ENCODE measurements at places on chromosomes 5 and 9.
A peak's percentile ranks its signal among the peaks of the same experiment; 100 is the strongest.

GRCh38 chr9:21825637-21826036 is 23.2 kb downstream of the MTAP start:
- DNase-seq = no peak

- no peak for DNase-seq
Observed at GRCh38 chr5:32027093-32027716, 146.9 kb downstream of the GOLPH3 start.

GRCh38 chr5:170338933-170339779 is 41.6 kb upstream of the LCP2 start:
- no peak for DNase-seq

DNA sequence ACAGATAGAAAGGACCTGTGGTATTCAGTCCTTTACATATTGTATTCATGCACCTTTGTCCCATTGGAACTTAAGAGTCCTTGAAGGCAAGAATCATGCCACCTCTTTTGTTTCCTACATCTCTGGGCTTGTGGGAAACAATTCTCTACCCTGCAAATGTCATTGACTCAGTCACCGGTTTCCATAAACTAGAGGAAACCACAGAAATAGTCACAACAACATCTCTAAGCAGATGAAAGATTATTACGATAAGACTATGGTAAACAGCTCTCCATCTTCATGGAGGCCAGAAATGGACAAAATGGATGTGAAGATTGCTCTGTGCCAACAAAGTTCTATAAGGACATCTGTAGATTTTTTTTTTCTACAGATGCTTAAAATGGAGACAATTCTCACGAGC is 165.5 kb downstream of the PIK3R1 start:
- no peak for DNase-seq

DNA sequence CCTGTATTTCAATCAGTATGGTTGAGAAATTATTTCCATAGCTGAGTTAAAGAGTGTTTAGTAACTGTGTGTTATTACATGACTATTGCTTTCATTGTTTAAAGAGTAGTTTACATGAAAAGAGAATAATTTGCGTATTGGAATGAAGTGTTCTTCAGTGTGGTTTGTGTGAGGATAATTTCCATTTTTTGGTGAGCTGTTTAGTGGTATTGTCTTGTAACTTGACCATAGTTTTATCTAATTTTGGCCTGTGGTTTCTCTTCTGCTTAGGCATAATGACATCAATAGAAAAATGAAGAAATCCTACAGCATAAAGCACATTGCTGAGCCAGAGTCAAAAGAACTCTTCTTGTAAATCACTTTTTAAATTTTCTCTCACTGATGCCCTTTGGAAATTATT is 151.2 kb downstream of the SNCAIP start:
- DNase-seq = no peak

GRCh38 chr5:57174128-57174889 is 450 bp downstream of the GPBP1 start:
- peak; percentile 34 for DNase-seq

GRCh38 chr5:173677125-173677672 is 60.7 kb upstream of the BOD1 start:
- no peak for DNase-seq

DNA sequence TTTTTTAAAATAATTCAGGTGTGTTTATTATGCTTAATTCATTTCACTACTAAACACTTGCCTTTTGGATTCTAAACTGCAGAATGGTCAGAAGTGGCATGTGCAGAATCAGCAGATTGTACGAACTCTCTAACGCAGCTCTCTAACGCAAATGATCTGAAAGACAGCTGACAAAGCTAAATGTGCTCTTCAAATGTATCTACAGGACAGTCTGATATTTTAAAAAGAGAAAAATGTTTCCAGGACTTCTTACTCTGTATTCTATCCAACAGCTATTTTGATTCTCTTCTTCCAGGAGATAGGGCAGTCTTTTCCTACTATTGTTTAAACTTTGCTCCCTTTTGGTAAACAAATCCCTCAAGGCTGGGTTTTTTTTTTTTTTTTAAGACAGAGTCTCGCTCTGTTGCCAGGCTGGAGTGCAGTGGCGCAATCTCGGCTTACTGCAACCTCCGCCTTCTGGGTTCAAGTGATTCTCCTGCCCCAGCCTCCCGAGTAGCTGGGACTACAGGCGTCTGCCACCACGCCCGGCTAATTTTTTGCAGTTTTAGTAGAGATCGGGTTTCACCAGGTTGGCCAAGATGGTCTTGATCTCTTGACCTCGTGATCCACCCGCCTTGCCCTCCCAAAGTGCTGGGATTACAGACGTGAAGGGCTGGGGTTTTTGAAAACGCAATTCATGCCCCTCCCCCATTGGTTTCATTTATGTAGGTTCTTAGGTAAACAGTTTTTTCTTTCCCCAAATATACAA is 1.2 kb downstream of the NMRK1 start:
- DNase-seq = no peak

GRCh38 chr5:55220433-55221185 is 6.5 kb downstream of the MCIDAS start:
- DNase-seq = no peak

GRCh38 chr9:112334432-112334841 is 1.0 kb upstream of the PTBP3 start:
- DNase-seq = peak; percentile 71

DNA sequence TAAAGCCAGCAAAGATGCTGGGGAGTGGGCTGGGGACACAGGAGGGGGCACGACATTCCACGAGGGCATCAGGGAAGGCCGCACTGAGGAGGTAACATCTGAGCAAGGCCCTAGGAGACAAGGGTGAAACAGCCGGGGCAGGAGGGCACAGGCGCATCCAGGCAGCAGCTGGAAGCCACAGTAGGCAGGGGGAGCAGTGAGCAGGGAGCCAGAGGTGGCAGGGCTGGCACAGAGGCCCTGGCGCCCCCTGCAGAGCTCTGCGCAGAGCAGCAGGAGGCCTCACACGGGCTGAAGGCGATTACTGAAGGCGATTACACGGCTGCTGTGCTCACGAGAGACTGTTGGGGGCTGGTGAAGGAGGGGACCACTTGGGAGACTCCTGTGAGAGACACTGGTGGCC is 15.4 kb downstream of the LMAN2 start:
- DNase-seq = no peak

DNA sequence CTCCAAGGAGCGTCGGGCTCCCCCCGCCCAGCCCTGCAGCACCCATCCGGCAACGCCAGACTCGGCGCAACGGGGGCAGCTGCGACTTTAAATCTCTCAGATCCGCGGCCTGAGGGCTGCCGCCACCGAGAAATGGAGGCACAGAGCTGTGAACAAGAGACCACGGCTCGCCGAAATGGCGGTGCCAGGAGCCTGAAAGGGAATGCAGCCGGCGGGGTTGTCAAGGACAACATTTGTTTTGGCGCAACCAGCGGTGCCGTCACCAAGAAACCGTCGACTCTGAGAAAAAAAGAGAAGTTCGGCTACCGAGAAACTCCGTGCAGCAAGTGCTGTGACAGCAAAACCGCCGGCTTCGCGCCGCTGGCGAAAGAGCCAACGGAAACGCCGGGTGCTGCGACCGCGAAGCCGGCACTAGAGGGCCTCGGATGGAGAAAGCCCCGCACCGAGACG is 2.1 kb upstream of the ANXA2R start:
- DNase-seq = peak; percentile 88

DNA sequence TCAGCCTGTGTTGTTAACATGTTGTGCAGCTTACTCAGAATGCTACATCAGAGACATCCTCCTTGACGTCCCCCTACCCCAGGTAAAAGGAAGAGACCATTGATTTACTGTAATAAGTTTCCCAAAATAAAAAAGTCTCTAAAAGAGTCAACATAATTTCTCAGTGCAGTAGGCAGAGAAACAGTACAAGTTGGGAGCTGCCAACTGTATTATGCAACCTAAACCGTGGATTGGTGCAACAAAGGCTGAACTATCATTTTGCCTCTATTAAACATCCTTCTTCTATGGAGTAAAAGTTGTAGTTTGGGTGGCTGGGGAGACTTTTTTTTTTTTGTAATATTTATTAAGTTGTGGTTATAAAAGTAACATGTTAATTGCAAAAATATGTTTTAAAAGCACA is 208.0 kb downstream of the NR3C1 start:
- no peak for DNase-seq

- no peak for DNase-seq
Observed at GRCh38 chr5:52328220-52328806, 459.4 kb upstream of the ITGA1 start.

GRCh38 chr5:172816925-172817562 is 17.0 kb upstream of the ERGIC1 start:
- no peak for DNase-seq

DNA sequence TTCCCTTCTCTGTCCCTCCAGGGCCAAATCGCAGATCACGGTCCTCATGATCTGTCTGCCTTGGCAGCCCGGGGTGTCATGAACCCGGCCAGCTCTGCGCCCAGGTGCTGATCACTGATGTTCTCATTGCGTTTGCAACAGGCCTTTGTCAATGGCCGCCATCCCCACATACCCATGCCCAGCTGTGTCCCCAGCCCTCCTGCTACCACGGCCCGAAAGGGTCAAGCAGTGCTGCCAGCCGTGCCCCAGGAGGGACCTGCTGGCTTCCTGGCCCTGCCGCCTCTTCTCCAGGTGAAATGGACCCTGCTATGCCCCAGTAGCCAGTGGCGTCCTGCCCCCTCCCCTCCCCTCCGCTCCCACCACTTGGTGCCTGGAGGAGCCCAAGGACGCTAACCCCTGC is 12.8 kb upstream of the VAV2 start:
- DNase-seq = no peak

GRCh38 chr5:154053468-154053867 is 14.7 kb downstream of the MFAP3 start:
- no peak for DNase-seq

- no peak for DNase-seq
Observed at GRCh38 chr5:158344376-158344775, 485.4 kb upstream of the CLINT1 start.

DNA sequence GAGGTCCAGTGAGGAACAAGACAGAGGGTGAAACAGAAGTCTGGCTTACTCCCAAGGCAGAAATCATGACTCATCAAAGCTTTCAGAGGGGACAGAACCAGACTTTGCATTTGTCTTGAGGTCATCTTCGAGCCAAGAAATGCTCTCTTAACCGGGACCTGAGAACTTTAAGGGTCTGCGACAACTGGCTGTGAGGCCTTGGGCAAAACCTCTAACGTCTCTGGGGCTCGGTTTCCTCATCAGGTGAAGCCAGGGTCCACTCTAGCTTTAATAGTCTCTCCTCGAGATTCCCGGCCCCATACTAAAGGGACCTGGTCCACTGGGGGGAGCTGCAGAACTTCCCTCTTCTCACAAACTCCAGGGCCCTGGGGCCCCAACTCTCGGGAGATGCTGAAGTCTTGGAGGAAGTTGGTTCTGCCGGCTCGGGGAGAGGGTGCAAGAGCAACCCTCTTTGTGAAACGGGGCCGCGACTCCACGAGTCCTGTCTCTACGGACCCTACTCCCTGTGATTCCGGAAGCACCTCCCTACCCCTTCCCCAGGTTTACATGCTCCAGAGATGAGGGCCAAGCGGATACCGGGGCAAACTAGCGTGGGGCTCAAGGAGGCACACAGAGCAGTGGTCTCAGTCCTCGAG is 2.6 kb downstream of the GLIS3 start:
- peak; percentile 25 for DNase-seq

- peak; percentile 14 for DNase-seq
Observed at GRCh38 chr9:91711755-91712601, 238.1 kb downstream of the ROR2 start.

- DNase-seq = no peak
Observed at GRCh38 chr5:104412649-104413240, 850.2 kb upstream of the NUDT12 start.

DNA sequence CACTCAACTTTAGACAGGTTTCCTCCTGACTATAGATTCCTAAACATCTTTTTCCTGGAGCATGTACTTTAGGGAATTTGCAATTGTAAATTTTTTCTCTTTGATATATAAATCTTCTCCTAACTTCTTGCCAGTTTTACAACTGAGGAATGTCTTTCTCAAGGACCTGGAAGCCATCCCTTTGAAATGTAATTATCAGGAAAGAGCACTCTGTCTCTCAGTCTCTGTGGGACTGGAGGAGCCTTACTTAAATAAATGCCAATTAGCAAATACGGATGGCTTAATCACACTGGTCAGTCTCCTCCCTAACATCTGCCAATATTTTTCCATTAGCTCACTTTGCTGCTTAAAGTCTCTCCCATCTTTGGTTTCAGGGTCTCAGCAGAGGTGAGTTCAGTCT is 344.3 kb upstream of the ARRDC3 start:
- no peak for DNase-seq

DNA sequence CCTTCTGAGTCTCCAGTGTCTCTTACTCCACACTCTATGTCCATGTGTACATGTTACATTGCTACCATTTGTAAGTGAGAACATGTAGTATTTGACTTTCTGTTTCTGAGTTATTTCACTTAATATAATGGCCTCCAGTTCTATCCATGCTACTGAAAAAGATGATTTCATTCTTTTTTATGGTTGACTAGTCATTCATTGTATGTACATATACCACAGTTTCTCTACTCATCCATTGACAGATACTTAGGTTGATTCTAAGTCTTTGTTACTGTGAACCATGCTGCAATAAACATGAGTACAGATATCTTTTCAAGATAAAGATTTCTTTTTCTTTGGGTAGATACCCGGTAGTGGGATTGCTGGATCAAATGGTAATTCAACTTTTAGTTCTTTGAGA is 107.1 kb upstream of the CHD1 start:
- no peak for DNase-seq

DNA sequence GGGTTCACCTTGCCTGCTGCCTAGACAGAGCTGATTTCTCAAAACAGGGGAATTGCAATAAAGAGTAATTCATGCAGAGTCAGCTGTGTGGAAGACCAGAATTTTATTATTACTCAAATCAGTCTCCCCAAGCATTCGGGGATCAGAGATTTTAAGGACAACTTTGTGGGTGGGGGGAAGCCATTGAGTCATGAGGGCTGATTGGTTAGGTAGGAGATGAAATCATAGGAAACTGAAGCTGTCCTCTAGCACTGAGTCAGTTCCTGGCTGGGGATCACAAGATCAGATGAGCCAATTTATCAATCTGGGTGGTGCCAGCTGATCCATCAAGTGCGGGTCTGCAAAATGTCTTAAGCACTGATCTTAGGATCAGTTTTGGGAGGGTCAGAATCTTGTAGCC is 159.1 kb upstream of the MAP1B start:
- DNase-seq = no peak

- no peak for DNase-seq
Observed at GRCh38 chr5:82673057-82673809, 395.1 kb upstream of the RPS23 start.

- no peak for DNase-seq
Observed at GRCh38 chr5:103849934-103850333, 287.3 kb upstream of the NUDT12 start.

GRCh38 chr9:136861874-136862457 is 4.1 kb downstream of the EDF1 start:
- DNase-seq = no peak

GRCh38 chr5:75057561-75057960 is 5.2 kb upstream of the GCNT4 start:
- DNase-seq = peak; percentile 75

- DNase-seq = no peak
Observed at GRCh38 chr9:36276781-36277181, 18.5 kb upstream of the GNE start.

Measured in naive thymus-derived CD4-positive, alpha-beta T cell (primary cell).